ENCODE measurements at places on chromosomes 13 and 19.

DNA sequence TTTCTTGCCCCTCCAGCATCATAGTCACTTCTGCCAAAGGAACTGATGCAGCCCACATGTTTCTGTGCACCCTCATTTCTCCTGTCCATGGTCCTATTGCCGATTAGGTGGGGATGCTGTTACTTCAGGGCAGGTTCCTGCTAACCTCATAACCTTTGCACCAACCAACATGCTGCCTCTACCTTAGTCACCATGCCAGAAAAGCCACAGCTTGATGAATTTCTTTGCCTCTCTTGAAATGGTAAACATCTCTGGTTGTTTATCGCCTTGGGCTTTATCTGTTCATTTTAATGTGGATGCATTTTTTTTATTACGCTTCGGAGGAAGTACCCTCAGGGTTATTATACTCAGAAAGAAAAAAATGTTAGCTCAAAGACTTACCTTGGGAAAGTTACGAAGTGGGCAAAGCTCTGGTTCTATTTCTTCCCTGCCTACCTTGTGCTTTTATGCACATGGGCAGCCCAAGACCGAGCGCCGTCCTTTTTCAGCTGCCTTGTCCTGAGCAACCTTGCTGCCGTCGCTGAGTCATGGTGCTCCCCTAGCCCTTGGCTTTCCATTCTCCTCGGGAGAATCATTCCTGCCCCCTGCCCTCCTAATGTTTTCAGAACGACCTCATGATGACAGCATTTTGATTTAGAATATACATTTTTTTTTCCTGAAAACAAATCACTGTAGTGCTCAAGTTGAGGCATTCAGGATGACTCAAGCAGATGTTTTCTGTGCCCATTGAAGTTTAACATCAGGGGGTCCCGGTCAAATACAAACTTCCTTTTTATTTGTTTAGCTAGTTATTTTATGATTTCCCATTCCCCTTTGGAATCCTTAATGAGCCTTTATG, 280.0 kb downstream of the SHISA2 start:
- DNase-seq: peak; percentile 47

- no peak for DNase-seq
Measured at GRCh38 chr13:63048653-63049052, 1633.0 kb upstream of the PCDH20 start.

DNA sequence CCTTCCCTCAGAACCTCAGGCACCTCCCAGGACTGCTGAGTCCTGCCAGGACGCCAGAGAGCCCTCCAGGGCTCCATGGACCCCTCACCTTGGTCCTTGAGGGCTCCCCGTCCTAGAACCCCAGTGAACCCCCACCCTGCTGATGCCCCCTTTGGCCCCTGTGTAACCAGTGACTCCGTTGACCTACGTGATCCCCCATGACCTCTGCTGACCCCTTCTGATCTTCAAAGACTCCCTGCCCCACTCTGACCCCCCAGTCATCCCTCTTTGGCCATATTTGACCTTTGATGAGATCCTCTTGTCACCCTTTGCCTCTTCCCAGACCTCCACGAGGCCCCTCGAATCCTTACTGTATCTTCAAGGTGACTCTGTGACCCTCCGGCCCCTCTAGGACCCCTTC, 91.3 kb downstream of the MAP4K1 start:
- no peak for DNase-seq

GRCh38 chr13:24175847-24176246, 15.3 kb downstream of the SPATA13 start:
- DNase-seq: no peak

- peak; percentile 85 for DNase-seq
Measured at GRCh38 chr13:34358811-34359513, 541.0 kb downstream of the RFC3 start.

Measured in RPMI7951 (cell line).